ENCODE measurements at places on chromosomes 5 and 9.

GRCh38 chr5:132877938-132878337, 4.5 kb downstream of the LEAP2 start:
- DNase-seq, result no peak

- DNase-seq, result no peak
Observed at GRCh38 chr9:91405343-91406077, 18.1 kb downstream of the NFIL3 start.

DNA sequence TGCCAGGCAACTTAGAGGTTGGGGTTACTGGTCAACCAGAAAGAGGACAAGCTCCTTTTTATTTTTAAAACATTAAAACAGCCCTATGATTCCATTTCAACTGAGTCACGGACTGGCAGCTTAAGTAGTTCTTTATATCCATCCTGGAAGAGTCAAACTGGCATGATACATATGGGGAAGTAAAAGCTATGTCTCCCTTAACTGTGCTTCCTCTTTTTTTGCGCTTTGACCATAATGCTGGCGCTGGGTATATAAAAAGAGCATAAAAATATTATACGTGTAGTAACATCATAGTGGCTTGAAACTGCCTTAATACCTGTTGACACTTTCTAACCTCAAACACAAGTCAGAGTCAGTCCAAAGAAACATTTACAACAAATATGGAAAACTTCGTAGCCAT, 274.4 kb downstream of the CSNK1G3 start:
- DNase-seq, result no peak

GRCh38 chr9:98607787-98608186, 100.9 kb downstream of the GABBR2 start:
- DNase-seq, result no peak

DNA sequence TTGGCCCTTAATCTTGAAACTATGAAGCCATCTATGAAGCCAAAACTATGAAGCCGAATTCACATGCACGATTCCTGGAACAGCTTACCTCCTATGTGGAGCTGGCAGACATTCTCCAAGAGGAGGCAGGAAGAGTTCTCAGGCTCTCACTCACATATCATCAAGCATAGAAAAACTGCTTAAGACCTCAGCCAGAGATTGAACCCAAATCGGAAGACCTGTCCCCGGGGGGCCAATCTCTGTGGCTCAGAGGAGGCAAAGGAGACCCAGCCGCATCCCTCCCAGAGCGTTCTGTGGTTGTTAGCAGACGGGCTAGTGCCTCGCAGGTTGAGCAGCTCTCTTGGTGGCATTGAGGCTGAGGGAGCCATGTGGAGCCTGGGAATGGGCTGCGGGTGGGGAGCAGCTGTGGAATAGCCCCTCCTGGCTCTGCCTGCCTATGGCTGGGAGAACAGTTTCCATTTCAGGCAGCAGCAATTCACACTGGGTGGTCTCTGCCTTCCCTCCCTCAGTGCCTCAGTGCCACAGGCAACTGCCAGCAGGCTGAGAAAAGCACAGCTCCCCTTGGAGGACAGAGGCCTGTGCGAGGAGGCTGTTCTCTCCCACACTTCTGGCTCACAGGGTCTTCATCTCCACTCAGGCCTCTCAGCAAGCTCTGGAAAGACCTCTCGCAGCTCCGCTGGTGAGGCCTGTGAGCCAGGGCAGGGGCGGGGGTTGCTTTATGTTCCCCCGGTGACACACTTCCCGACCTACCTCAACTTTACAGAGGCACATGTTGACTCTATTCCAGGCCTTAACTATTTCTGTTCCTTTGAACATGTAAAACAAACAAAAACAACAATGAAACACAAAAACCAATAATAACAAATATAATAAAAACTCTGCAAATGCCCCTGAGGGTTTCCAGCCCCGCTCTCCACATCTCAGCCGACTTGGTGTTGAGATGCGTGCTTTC, 17.4 kb upstream of the TMEM174 start:
- no peak for DNase-seq

GRCh38 chr5:151469992-151470391, 22.6 kb downstream of the SLC36A1 start:
- DNase-seq, result no peak

- no peak for DNase-seq
Observed at GRCh38 chr5:95730730-95731570, at the start of gene RHOBTB3. Gene RHOBTB3, plus strand, starts transcription at chr5:95731336. Its CDS starts 347 bp downstream, at chr5:95731683.

- DNase-seq, result no peak
Observed at GRCh38 chr5:159405611-159406031, 75.3 kb upstream of the IL12B start.

- no peak for DNase-seq
Observed at GRCh38 chr5:937151-937924, 44.7 kb downstream of the TRIP13 start.

GRCh38 chr9:36258996-36259533, 817 bp upstream of the GNE start:
- no peak for DNase-seq

DNA sequence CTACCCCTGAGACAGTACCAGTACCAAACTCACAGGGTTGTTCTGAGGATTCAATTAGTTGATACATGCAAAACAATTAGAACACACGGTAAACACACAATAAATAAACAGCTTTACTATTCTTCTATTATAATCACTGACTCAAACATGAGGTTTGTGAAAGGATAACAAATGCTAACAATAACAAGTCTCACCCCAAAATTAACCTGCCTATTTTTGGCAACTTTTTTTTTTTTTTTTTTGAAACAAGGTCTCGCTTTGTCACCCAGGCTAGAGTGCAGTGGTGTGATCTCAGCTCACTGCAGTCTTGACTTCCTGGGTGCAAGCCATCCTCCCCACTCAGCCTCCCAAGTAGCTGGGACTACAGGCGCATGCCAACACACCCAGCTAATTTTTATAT, 6.5 kb downstream of the ECPAS start:
- no peak for DNase-seq

All from activated naive CD4-positive, alpha-beta T cell (primary cell).